ENCODE measurements at places on chromosomes 12 and 14.

DNA sequence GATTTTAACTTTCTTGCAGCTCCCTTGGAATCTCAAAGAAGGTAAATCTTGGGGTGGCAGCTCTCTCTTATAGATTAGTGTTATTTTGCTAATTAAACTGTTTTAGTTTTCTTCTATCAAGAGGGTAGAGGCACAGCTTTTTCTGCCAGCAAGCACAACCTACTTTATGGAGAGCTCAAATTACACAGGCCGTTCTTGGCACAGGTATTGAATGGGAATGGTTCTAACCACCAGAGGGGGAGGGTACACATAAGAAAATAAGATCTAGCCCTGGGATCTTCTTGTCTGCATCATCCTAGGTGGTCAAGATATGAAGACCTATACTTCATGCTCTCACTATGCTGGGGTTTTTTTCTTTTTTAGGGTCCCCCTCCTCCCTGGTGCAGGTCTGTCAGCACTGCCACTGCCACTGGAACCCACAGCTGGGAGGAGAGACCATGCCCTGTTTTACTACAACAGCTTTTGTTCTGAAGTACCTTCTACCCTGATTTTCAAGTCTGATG, 48.6 kb upstream of the STAC3 start:
- DNase-seq = no peak

GRCh38 chr12:10409392-10409791, at the start of gene KLRC4:
Gene KLRC4, minus strand, starts transcription at chr12:10409757. Its CDS starts 182 bp downstream, at chr12:10409575.
- DNase-seq = no peak

DNA sequence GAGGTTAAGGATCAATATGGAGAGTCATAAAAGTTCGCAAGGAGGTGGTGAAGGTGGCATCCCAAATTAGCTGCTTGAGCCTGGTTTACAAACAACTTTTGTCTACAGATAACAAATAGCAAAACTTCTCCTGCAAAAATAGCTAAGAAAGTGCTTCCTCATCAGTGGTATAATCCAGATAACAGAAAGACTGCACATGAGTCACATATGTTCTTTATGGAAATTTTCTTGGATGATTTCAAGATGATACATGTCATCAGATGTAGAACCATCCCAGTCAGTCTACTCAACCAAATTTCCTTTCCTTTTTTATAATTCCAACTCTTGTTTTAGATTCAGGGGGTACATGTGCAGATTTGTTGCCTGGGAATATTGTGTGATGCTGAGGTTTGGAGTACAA, 133.0 kb downstream of the BTG1 start:
- DNase-seq = no peak

DNA sequence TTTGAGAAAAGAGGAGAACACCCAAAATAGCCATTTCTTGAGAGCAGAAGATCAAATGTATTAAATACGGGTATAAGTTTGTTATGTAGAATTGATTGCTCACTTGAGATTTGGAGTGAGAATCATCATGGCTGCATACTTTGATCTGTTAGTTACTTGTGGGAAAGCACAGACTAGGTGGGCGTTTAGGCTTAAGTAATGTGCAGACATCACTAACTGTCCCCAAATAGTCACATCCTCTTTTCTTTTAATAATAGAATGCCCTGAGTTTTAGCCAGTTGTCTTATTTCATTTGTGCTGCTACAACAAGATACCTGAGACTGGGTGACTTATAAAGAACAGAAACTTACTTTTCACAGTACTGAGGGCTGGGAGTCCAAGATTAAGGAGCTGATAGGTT, 14.3 kb upstream of the GTF2A1 start:
- DNase-seq = no peak

GRCh38 chr12:90090929-90091651, 382.5 kb upstream of the ATP2B1 start:
- peak; percentile 87 for DNase-seq

GRCh38 chr14:101903111-101903561, 61.2 kb upstream of the DYNC1H1 start:
- DNase-seq = no peak

GRCh38 chr14:20487396-20487725, 18.0 kb upstream of the RNASE10 start:
- DNase-seq = no peak

- no peak for DNase-seq
Measured at GRCh38 chr14:92813201-92813600, 19.1 kb downstream of the GOLGA5 start.

DNA sequence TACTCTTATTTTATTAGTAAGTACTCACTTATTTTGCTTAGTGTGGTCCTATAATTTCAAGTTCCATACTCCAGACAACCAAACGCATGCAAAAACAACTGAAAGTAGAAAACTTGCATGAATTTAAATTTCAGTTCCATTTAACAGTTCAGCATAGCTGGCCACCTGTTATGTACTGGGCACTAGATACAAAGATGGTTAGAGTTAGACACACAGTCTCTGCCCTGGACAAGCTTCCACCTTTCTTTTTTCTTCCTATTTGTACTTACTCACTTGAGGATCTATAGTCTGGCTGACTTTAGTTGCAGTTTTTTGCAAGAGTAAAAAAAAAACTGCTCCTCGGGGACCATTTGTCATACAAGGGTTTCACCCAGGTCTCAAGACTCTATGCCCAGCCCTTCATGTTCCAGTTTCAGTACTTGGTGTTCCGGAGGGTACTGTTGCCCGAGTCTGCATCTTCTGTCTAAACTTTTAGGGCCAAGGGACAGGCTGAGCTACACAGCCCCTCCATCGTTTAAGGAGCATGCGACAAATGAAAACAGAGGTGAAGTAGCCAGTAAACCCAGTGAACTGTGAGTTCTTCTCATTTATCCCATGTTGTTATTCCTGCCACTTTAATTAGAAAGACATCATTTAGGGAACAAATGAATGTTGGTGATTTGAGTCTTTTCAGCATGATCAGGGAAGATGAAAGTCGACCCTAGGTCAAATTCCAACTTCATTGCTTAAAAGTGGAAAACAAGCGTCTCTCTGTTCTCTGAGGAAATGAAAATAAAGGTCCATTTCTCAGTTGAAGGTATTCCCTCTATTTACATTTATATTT, 22.3 kb downstream of the RPGRIP1 start:
- DNase-seq = no peak

GRCh38 chr14:95250936-95251335, 68.8 kb downstream of the CLMN start:
- no peak for DNase-seq

- no peak for DNase-seq
Measured at GRCh38 chr12:53481939-53482586, 17.2 kb downstream of the MAP3K12 start.

GRCh38 chr14:88049936-88050335, 45.0 kb downstream of the GPR65 start:
- no peak for DNase-seq

DNA sequence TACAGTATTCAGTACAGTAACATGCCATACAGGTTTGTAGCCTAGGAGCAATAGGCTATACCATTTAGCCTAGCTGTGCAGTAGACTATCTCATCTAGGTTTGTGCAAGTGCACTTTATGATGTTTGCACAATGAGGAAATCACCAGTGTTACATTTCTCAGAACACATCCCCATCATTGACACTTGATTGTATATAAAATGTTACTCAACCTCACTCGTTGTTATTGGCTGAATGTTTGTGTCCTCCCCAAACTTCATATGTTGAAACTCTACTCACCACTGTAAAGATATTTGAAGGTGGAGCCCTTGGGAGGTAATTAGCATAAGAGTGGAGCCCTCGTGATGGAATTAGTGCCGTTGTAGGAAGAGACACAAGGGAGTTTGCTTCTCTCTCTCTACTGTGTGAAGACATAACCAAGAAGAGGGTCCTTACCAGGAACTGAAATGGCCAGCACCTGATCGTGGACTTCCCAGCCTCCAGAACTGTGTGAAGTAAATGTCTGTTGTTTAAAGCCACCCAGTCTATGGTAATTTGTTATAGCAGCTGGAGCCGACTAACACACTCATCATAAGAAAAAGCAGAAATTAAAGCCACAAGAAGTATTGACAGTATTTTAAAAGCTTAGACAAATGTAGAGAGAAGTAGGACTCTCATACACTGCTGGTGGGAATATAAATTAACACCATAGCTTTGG, 3.2 kb upstream of the MED13L start:
- no peak for DNase-seq

GRCh38 chr12:88865537-88865936, 285.3 kb upstream of the KITLG start:
- DNase-seq = no peak

GRCh38 chr12:12560587-12561370, 1.9 kb downstream of the DUSP16 start:
- no peak for DNase-seq

- DNase-seq = no peak
Measured at GRCh38 chr14:35503646-35504045, 30.3 kb upstream of the INSM2 start.

- DNase-seq = no peak
Measured at GRCh38 chr14:69153873-69154270, 953 bp upstream of the DCAF5 start.

DNA sequence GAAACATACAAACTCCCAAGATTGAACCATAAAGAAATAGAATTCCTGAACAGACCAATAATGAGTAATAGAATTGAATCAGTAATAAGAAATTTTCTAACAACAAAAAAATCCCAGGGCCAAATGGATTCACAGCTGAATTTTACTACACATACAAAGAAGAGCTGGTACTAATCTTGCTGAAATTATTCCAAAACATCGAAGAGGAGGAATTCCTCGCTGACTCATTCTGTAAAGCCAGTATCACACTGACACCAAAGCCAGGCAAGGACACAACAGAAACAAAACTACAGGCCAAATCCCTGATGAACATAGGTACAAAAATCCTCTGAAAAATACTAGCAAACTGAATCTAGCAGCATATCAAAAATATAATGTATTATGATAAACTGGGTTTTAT, 367.8 kb upstream of the CLEC14A start:
- peak; percentile 16 for DNase-seq

GRCh38 chr12:52401526-52401925, 4.6 kb downstream of the KRT82 start:
- DNase-seq = no peak

- no peak for DNase-seq
Measured at GRCh38 chr12:23510484-23510883, 439.0 kb downstream of the SOX5 start.

GRCh38 chr12:67413577-67413976, 144.4 kb downstream of the CAND1 start:
- no peak for DNase-seq

GRCh38 chr12:118979763-118980406, 1.5 kb upstream of the SRRM4 start:
- no peak for DNase-seq

GRCh38 chr14:19729763-19730162, 13.6 kb upstream of the OR4Q3 start:
- DNase-seq = no peak

DNA sequence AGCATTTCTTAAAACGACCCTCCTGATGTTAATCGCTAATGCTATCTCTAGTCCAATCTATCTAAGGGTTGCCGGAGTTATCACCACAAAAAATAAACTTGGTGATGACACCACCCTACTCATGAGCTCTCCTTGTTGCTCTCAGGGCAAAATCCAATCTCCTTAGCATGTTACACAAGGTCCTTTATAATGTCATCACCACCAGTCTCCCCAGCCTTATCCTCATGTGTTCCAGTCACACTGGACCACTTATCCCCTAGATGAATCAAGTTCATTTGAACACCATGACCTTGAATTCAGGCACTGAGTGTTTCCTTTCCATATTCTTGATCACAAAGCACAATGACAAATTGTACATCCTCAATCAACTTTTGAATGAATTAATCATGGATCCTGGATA, 19.0 kb upstream of the DRAM1 start:
- no peak for DNase-seq

- DNase-seq = no peak
Measured at GRCh38 chr12:16307856-16308475, 30.5 kb upstream of the SLC15A5 start.

GRCh38 chr12:510071-510825, 50.5 kb downstream of the B4GALNT3 start:
- DNase-seq = no peak

- DNase-seq = no peak
Measured at GRCh38 chr14:99633141-99633540, 11.8 kb upstream of the HHIPL1 start.

DNA sequence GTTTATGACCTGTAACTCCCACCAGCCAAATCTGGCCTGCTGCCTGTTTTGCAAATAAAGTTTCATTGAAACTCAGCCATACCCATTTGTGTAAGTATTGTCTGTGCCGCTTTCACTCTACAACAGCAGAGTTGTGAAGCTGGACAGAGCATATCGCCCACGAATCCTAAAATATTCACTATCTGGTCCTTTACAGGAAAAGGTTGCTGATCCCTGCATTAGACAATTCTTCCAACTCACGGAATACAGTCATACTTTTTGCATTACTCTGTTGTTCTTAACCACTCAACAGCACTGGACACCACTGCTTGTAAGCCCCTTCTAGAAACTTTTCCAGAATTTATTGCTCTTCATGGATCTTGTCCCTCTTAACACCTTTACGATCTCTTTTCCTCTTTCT, 435.4 kb downstream of the EGLN3 start:
- DNase-seq = no peak

DNA sequence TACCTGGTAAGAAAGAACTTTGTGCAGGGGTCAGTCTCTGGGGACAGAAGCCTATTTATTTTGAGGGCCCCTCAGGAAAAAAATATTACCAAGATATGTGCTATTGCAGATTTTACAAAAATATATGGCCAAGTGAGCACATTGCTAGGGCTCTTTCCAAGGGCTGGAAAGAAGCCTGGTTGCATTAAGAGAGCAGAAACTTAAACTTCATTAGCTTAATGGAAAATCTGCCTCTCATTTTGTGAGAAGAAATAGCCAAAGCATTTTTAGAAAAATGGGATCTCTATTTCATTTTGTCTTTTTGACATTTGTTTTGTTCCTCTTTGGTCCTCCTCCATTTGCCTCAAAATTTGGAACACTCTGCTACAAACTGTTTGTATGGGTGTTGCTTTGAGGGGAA, 283.5 kb downstream of the NELL2 start:
- DNase-seq = no peak

DNA sequence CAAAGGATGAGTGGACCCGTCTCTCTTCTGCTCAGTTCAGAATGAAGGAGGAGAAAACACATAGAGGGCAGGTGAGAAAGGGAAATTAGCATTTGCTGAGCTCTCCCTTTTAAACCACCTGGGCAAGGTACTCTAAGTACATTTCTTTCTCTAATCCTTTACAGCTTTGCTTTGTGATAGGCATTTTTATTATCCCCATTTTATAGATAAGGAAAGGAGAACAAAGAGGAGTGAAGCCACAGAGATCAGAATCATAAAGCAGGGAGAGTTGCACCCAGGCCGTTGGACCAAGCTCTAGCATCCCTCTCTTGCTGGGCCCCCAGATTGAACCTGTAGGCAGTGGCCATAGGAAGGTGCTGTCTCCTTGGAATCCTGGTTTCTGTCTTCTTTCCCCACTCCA, 47.0 kb downstream of the VCPKMT start:
- DNase-seq = no peak

GRCh38 chr12:27076468-27076867, 5.9 kb downstream of the C12orf71 start:
- no peak for DNase-seq

- DNase-seq = no peak
Measured at GRCh38 chr14:50025776-50026175, 90.6 kb downstream of the VCPKMT start.

Data from BJ (cell line).